Kidney epithelial cell (primary cell): ENCODE measurements at places on chromosomes 7 and 10. TPM values are rescaled to one million over a fixed set of nuclear protein-coding genes. Genes with fewer than 3 reads are reported as not detected.

GRCh38 chr7:157125376-157126223 is 13.1 kb upstream of the UBE3C start:
- no peak for DNase-seq

The OR2A42 gene
- 0.07 and 0.08 TPM in 2 replicates for total RNA-seq

DNA sequence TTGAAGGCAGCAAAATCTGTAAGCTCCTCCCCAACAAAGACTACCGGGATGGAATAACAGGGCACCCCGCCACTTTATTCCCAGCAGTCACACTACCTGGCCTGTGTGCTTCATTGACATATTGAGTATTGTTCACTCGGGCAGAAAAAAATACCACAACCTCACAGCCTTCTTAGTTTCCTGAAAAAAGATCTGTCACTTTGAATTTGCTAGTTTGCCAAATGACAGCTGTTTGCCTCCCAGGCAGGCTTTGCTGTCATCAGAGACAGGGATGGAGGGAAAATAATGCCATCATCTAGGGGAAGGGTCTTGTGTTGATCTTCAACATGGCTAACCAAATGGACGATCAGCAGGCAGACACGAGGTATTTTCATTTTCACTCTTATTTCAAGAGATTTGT is 26.9 kb downstream of the BMPER start:
- DNase-seq, result no peak

DNA sequence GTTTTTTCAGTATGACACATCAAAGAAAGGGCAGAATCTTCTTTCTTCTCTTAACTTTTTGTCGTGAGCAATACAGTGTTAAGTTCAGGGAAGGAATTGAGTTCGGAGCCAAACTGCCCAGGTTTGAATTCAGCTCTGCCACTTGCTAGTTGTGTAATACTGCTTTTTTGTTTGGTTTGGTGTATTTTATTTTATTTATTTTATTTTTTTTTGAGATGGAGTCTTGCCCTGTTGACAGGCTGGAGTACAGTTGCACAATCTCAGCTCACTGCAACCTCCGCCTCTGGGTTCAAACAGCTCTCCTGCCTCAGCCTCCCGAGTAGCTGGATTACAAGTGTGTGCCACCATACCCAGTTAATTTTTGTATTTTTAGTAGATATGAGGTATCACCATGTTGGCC is 539.8 kb upstream of the GALNT17 start:
- no peak for DNase-seq

DNA sequence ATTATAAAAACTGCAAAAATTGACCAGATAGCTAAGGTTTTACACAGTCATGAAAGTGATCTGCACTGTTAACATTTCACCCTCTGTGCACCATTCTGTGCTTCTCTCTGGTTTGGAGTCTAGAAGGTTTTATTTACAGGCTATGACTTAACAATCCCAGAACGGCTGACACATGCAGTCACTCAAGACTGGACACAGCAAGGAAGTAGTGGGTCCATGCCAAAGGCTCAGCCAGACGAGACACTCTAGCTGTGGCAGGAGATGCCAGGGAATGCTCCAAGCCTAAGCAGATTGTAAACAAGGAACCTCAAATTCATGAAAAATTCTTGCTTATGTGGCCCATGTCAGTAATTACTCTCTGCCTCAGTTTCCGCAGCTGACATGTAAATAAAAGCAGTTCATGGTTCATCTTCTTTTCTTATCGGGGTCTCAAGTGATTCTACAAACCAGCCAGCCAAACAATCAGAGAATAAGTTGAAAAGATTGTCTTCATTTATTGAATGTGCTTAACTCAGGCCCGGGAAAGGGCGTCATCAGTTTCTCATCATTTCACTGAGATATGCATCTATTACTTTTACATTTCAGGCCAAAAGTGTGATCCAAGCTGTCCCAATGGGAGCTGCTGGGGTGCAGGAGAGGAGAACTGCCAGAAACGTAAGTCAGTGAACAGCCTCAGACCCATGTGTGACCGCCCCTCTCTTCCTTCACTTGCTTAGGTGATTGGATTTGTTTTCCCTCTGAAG is 132.1 kb downstream of the EGFR start:
- no peak for DNase-seq

The BTRC gene
- 10.2 and 15.9 TPM in 2 replicates for total RNA-seq

DNA sequence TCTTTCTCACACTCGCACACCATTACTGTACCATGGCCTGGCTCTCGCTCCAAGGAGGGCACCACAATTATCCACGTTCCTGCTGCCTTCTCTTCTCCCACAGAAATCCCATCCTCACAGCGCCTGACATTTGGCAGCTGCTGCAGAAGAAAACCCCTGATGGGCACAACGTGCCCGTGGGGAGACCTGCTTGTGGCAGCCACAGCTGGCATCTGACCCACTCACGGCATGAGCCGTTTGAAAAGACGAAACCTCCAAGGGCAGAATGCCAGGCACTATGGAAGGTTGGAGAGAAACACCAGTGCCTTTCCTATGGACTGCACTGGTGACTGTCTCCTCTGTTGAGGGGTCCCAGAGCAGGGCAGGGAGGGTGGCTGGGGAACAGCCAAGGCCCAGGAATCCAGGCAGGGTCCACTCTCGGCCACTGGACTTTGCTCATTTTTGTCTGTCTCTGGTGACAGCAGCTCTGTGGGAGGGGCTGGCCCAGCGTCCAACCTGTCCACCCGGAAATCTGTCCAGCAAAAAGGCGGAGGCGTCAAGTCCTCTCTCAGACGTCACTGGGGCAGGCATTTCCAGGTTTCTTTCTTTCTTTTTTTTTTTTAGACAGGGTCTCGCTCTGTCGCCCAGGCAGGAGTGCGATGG is 61.0 kb upstream of the MKRN1 start:
- no peak for DNase-seq

DNA sequence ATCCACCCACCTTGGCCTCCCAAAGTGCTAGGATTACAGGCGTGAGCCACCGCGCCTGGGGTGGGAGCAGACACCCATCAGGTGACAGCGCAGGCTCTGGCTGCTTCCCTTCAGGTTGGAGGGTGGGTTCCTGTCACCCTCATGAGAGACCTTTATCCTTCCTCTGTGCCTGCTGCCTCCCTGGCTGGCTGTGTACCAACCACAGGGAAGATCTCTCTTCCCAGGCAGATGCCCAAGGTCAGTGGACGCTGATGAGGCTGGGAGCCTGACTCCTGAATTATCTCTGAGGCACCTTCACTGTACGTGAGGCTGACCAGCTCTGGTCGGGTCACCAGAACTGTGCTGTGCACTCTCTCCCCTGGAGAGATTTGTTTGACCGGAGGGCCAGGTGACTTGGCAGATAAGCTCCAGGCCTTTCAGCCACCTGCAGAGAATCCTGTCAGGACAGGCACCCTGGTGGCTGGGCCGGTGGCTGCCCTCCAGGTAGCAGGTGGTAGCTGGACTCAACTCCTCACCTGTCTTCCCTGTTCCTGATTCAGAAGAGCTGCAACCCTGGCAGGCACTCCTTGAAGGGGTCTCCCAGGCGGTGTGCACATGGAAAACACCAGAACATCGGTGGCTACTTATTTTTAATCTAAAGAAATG is 251.9 kb downstream of the GLRX3 start:
- DNase-seq, result no peak
